T-cell (primary cell): ENCODE measurements at places on chromosomes 13 and 19.

DNA sequence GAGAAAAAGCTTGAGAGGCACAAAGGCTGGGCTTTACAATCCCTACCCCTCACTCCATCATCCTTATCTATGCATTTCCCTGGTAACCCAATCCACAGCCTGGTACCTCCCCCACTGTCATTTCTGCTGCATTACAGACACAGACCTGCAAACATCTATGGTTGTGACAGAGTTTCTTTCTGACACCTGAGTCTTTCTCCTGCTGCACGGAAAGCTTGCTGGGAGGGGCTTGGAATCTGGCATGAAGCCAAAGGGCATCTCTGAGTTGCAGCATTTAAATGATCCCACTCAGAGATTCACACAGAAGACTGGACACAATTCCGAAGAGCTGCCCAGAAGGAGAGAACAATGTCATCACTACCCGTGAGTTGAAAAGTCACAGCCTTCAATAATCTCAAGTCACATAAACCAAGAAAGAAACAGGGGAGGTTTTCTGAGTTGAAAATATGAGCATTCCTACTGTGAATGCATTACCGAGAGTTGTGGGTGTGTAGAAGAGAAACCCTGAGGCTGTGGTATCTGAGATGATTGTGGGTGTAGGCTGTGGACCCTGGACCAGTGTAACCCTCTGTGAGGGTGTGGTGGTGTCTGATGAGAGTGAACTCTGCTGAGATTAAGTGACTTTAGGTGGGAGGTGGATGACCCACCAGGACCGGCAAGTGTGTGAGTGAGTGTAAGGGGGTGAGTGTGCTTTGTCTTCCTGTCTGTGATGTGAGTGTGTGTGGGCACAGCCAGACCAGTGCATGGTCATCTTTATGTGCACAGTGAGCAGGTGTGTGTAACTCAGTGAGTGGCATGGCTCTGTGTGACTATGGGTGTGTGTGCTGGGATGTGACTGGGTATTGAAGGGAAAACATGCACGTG is at the start of gene LGALS14:
LGALS14 (plus strand) TSS at position 301 of the 864 bp plus-strand sequence; CDS start at position 349, 48 bp downstream.
- no peak for DNase-seq

DNA sequence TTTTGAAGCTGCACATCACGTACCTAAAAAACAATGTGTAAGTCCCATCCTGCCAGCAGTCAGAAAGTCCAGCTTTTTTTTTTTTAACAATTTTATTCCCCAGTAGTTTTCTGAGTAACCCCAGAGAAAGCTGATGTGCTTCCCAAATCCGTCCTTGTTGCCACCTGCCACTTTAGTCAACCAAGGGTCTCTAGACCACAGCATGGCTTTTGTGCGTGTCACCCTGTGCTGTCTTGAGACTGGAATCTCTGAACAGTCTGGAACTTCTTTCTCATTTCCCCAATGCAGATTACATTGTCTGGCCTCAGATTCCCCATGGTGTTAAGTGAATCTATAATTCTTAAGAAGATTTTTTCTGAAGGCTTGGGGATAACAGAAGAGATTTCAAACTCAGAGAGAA is 289.2 kb upstream of the KLF12 start:
- DNase-seq, result no peak

- DNase-seq, result no peak
Observed at GRCh38 chr13:99124794-99125316, 75.8 kb upstream of the UBAC2 start.

DNA sequence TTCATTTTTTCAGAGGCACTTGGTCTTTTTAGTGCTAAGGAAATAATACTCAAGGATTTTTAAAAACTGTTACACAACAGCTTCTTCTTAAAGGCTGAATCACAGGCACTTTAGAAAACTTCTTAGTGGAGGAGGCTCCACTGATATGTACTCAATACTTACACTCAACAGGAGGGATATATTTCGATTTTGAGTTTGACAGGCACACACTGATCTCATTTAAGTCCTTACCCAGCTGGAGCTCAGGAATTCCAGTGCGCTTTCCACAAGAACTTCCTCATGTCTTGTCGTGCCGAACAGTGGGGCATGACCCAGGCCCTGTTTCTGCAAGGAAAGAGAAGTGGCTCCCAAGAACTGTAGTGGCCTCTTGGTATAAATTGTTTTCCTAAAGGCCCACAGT is 103.8 kb downstream of the RGCC start:
- DNase-seq, result no peak

- DNase-seq, result no peak
Observed at GRCh38 chr13:104979281-104980030, 1556.0 kb downstream of the EFNB2 start.

DNA sequence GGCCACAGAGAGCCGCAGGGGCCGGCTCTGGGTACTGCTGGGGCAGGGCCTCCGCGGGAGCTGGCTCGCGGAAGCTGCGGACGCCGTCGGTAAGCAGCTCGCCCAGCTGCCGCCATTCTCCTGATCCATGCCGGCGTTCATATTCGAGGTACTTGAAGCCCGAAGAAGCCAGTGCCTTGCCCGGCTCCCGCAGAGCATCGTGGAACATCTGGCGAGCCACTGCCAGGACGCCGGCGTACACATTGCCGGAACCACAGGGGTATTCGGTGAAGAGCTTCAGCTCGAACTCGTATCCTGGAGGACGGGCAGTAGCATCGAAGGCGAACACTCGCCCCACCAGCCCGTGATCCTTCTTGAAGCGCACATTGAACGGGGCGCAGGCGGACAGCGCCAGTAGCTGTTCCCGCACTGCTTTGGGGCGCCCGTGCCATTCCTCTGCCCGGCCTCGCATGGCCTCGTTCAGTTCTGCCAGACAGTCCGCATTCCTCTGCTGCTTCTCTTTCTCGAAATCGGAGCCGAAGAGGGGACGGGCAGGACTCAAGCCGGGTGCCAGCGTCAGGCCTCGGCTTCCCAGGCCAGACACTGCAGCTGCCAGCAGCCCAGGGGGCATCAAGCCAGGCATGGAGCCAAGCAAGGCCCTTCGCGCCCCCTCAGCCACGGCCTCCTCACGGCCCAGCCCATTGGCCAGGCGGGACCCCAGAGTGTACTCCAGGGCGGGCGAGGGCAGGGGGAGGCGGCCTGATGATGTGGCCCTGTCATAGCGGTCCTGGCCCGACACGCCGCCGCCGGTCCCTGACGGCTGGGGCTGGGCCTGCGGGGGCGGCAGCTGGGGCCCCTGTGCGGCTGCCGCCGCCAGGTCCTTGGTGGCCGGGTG is 1.0 kb downstream of the IRF2BP1 start:
- no peak for DNase-seq

- no peak for DNase-seq
Observed at GRCh38 chr19:19582471-19582870, 36.0 kb downstream of the PBX4 start.

- DNase-seq, result no peak
Observed at GRCh38 chr13:101736566-101736965, 284.1 kb downstream of the ITGBL1 start.

DNA sequence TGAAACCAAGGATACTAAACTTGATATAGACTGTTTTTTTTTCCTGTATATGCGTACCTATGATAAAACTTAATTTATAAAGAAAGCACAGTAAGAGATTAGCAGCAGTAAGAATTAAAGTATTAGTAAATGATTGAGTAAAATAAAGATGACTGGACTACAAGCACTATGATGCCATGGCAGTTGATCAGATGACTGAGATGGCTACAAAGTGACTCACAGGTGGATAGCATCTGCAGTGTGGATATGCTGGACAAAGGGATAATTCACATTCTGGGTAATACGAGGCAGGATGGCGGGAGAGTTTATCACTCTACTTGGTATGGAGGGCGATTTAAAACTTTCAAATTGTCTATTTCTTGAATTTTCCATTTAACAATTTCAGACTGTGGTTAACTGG is 11.8 kb downstream of the HTR2A start:
- DNase-seq, result no peak

- DNase-seq, result no peak
Observed at GRCh38 chr19:46536391-46536790, 40.7 kb upstream of the PNMA8B start.

DNA sequence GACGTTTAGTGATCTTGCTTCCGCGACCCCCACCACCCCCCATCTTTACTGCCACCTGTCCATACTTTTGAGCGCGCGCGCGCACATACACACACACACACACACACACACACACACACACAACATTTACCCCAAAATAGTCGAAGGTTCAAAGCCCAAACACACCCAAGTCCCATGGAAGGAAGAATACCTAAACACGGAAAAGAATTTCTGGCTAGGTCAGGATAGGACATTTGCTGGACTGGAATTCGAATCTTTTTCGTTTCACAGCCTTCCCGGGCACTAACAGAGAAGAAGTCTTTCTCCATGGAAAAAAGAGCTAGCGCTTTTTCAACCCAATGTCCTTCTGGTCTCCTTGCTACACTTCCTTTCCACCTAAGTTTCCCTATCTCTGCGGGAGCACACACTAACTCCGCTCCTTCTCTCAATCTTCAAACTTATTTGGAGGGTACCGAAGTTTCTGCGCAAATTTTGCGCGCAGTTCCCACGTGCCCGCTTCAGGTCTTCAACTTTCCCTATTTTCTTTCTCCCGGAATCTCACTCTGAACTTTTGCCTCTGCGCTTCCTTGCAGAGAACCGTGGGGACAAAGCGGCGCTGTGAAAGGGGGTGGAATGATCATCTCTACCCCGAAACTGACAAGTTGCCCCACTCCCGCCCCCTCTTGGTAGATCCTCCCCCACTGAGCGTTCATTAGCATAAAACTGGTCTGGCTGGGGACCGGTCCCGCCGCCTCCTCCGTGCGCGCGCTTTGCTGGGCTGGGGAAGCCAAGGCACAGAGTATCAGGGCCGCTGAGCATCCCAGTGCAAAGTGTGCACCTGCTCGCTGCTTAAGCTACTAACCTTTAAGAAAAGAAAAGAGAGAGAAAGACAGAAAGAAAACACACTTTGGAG is 2.7 kb downstream of the DACH1 start:
- DNase-seq, result no peak

DNA sequence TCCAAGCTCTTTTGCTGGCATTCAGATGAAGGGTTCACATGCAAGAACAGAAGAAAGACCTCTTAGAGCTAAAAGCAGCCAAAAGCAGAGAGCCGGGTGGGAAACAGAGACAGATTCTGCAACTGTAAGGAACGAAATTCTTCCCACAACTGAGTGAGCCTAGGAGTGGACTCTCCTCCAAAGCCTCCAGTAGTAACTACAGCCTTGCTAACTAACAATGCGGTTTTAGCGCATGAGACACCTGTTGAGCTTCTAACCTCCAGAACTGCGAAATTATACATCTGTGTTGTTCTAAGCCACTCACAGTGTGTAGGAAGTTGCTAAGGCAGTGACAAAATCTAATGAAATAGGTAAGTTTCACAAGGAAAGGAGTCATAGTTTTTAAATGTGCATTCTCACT is 98.1 kb upstream of the SLITRK1 start:
- DNase-seq, result no peak

DNA sequence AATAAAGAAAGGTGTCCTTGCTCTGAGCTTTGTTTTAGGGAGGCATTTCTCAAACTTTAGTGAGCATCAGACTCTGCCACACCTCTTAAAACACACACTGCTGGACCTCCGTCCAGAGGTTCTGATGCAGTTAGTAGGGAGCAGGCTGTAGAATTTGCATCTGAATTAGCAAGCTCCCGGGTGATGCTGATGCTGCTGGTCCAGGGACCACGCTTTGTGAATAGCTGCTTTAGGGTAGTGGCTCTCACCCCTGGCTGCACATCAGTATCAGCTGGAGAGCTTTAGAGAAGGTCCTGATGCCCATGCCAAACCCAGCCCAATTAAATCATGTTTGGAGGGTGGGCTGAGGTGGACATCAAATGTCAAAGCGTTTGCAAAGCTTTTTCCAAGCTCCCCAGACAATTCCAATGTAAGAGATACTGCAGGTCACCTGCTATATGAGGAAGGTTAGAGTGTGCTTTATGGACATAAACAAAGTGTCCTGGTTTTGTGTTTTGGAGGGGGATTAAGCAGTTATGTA is 3.6 kb downstream of the HTR2A start:
- DNase-seq, result no peak

DNA sequence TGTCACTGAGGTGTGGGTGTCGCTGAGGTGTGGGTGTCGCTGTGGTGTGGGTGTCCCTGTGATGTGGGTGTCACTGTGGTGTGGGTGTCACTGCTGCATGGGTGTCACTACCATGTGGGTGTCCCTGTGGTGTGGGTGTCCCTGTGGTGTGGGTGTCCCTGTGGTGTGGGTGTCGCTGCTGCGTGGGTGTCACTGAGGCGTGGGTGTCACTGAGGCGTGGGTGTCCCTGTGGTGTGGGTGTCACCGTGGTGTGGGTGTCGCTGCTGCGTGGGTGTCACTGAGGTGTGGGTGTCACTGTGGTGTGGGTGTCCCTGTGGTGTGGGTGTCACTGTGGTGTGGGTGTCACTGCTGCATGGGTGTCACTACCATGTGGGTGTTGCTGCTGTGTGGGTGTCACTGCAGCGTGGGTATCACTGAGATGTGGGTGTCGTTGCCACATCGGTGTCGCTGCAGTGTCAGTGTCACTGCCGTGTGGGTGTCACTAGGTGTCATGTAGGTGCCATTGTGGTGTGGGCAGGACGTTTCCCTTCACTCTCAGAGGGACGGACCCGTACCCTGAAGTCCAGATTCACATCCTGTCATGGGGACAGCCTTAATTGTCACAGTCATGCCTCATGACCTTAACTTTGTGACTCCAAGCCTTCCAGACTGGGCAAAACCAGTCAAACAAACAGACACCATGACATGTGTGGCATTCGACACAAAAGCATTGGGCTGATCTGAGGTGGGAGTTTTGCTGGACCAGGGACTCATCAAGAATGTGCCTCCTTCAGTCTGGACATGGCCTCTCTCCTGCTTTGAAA is 12.7 kb upstream of the GAS6 start:
- DNase-seq, result peak; percentile 38

- no peak for DNase-seq
Observed at GRCh38 chr19:29806098-29806866, 5.5 kb upstream of the CCNE1 start.

- no peak for DNase-seq
Observed at GRCh38 chr19:14006766-14007562, 844 bp upstream of the RFX1 start.

GRCh38 chr19:3282564-3282963 is 58.1 kb downstream of the CELF5 start:
- DNase-seq, result no peak

DNA sequence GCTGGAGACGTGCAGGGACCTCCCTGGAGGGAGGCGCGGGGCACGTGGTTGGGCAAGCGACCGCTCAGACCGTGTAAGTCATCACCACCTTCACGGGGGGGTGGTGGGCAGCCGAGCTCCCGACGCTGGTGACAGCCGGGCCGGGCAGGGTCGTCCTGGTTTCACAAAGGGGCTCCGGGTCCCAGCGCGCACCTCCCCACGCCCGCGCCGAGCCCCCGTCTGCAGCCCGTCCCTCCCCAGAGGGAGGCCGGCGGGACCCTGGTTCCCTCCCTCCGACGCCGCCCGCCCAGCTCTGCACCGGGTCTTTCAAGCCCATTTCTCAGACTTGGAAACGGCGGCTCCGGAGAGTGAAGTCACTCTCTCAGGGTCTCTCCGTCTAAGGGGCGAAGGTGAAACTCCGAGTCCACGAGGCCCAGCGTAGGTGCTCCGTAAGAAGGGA is 729 bp upstream of the ARID3A start:
- no peak for DNase-seq
